Cardiac muscle cell (in vitro differentiated cells and primary cell): ENCODE measurements at places on chromosomes 4 and X. TPM values are rescaled to one million over a fixed set of nuclear protein-coding genes. Genes with fewer than 3 reads are reported as not detected.

Gene NFXL1
- polyA plus RNA-seq = 8.6 and 17.0 TPM in 2 replicates

Gene MSANTD1
- 0.37 and 0.92 TPM in 2 replicates for polyA plus RNA-seq

Gene MID1IP1
- polyA plus RNA-seq = 25.3 and 45.7 TPM in 2 replicates

Gene KLKB1
- polyA plus RNA-seq = not detected in 2 replicates

Gene CT45A5
- polyA plus RNA-seq = not detected in 2 replicates

Gene RPS6KA6
- polyA plus RNA-seq = 1.4 and 4.0 TPM in 2 replicates

Gene NR0B1
- polyA plus RNA-seq = 0.30 TPM in 1 of 2 replicates, not detected in the other

Gene MAGEB6B
- polyA plus RNA-seq = not detected in 2 replicates

Gene RASGEF1B
- 2.9 and 3.7 TPM in 2 replicates for polyA plus RNA-seq

Gene MAOA
- 6.7 and 11.2 TPM in 2 replicates for polyA plus RNA-seq

Gene NSG1
- 6.1 and 18.4 TPM in 2 replicates for polyA plus RNA-seq

Gene USP26
- polyA plus RNA-seq = not detected in 2 replicates
